ENCODE measurements at places on chromosomes 7 and 10.

GRCh38 chr7:28078036-28078901, 102.3 kb downstream of the JAZF1 start:
- no peak for DNase-seq

GRCh38 chr10:71972746-71973695, 8.8 kb downstream of the CHST3 start:
- no peak for DNase-seq

DNA sequence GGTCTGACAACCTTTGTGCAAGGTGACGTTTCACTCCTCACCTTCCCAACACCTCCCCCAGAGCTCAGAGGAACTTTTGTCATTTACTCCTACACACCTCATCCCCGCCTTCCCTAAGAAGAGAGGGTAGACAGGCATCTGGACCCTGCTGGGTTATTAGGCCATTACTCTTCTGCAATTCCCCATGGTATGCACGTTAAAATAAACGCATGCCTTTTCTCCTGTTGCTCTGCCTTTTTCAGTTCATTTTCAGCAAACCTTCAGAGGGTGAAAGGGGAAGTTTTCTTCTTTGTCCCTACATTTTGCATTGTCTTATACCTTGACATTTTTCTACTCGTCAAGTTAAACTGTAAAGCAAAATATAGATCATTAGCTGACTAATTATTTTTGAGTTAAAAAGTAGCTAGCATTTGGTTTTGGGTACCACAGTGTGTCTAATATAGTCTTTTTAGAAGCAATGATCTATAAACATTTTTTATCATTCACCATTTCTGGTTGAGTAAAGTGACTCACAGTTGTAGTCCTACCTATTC, 10.5 kb upstream of the EDRF1 start:
- no peak for DNase-seq

DNA sequence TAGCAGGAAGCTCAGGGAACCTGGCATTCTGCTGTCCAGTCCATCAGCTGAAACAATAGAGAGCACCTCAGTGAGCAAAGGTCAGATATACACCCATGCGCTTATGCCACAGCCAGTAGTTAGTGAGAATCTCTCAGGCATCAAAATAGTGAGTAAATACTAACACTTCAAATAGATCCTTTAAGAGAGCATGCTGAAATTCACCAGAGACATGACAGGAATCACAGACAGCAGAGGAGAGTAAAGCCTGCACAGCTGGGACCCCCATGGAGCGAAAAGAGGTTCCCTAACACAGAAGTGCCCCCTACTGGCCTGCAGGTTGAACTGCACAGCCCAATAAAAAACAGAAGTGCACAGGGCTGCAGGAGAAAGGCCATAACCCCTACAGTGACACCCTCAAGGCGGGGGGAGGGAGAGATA, 57.6 kb upstream of the ANTXRL start:
- DNase-seq = no peak

DNA sequence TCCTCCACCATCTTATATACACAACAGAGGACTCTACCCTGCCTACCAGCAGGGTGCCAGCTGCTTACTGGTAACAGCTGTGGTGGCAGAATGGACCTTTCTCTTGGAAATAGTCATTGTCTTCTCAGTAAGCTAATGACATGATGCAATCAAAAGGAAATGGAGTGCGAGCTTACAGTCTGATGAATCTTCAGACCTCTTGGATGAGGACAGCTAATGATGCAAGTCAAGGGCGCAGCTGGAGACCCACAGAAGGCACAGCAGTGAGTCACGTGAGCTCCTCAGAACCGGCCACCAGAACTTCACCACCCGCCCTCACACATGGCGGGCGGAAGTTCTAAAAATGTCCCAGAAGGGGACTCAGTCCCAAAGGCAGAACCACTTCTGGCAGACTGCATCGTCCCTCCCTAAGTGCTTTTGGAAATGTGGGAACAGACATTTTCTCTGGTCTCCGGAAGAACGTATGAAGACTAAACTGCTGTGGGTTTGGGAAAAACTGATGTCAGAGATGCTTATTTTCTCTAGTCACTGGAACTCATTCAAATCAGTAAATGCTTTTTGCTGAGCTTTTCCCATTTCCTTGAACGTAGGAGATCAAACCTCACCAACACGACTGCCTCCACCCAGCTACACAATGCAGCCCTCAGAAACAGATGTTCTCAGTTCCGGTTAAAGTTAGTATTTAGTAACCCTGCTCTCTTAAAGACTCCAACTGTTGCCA, 96.4 kb downstream of the FAS start:
- DNase-seq = no peak

Measured in SW 1271 (cell line).